IPS-NIHi11 (cell line): ENCODE measurements at places on chromosomes 6 and 20.
A peak's percentile ranks its signal among the peaks of the same experiment; 100 is the strongest.

DNA sequence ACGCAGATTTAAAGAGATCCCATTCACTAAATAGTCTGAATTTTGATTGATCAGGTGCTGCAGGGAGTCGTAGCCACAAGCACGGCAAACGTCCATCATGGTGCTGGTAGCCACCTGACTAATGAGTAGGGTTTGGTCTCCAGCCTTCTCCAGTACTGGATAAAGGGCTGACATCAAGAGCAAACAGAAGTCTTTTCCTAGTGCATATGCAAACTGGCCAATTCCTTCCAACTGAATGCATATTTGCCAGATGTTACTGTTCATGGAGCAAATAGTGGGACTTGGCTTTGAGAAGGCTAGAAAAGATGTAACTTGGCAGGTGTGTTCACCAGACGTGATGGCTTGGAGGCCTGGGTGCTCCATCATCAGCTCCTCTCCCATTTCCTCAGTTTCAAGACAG lies 21.6 kb downstream of the TTI1 start:
- no peak for DNase-seq

DNA sequence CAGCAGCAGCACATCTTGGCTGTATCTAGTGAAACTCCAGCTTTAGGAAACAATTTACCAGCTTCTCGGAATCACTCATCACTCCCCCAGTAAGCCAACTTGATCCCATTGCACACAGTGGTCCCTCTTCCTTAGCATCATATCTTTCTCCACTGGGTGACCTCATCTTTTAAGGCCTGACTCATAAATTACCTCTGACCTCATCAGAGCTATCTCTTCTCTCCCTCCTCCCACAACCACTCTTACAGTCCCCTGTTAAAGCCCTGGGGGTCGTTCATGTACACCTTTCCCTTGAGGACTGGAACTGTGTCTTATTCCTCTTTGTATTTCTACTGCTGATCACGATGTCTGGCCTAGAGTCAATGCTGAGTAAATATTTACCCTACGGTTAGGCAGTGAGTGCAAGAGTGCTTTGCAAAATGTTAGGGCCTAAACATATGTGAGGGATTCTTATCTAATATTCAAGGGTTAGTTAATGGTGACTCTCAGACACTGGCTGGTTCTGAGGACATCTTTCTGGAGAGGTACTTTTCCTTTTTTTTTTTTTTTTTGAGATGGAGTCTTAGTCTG lies 187.2 kb downstream of the LRFN2 start:
- no peak for DNase-seq

GRCh38 chr6:1708122-1708521 lies 98.4 kb downstream of the FOXC1 start:
- peak; percentile 35 for DNase-seq

- DNase-seq, result no peak
Observed at GRCh38 chr6:13818341-13818740, 4.0 kb upstream of the MCUR1 start.

- DNase-seq, result peak; percentile 8
Observed at GRCh38 chr6:93120154-93120742, 299.1 kb downstream of the EPHA7 start.

GRCh38 chr20:9402141-9402540 lies 112.2 kb upstream of the LAMP5 start:
- DNase-seq, result no peak

DNA sequence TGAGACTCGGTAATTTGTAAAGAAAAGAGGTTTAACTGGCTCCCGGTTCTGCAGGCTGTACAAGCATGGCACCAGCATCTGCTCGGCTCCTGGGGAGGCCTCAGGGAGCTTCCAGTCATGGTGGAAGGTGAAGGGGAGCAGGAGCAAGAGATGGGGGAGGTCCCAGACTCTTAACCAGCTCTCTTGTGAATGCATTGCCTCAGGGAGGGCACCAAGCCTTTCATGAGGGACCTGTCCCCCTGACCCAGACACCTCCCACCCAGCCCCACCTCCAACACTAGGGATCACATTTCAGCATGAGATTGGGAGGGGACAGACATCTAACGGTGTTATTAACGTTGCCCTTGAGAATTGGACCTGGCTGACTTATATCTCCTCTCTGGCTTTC lies 68.6 kb downstream of the PTPN1 start:
- no peak for DNase-seq

- DNase-seq, result no peak
Observed at GRCh38 chr6:10678456-10678855, 16.0 kb downstream of the C6orf52 start.

GRCh38 chr6:2547355-2547754 lies 203.4 kb downstream of the MYLK4 start:
- DNase-seq, result no peak

DNA sequence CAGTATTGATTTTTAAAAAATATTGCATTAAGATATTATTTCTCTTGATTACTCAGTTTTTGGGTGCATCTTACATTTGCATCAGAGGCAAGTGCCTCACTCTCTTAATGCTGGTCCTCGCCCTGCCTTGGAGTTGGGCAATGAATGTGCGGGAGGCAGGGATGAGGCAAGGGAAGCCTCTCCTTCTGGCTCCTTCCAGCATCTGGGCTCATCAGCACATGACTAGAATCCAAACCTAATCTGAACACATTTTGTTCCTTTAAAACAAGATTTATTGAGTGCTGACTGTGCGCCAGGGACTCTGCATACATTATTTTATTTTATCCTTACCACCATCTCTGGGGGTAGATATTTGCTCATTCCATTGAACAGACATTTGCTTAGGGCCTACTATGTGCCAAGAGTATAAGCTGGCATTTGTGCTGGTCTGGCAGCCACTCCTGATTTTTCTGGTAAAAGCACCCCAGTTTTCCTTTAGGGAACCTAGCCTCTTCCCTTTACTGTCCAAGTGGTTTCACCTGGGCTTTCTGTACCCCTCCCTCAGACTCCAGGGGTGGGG lies 71.9 kb upstream of the ZNFX1 start:
- no peak for DNase-seq

GRCh38 chr20:20292472-20292871 lies 75.4 kb upstream of the INSM1 start:
- DNase-seq, result no peak

DNA sequence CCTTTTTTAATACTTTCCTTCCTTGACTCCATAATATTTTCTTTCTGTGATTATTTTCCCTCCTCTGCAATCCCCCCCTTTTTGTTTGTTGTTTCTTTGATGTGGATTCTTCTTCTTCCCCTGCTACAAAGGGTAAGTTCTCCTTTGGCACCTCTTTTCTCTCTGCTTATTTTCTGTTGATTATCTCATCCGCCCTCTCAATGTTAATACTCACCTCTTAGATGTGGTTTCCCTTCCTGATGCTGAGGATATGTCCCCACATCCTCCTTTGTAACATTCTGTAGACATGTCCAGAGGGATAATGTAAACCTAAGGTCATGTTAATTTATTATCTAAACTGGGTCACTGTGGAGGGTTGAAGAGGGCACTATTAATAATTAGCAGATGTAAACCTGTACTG lies 17.7 kb downstream of the FLRT3 start:
- no peak for DNase-seq

- no peak for DNase-seq
Observed at GRCh38 chr20:63782051-63782471, 42.5 kb downstream of the SLC2A4RG start.

GRCh38 chr6:56055081-56055704 lies 179.8 kb upstream of the BMP5 start:
- no peak for DNase-seq

GRCh38 chr6:154370545-154370944 lies 13.9 kb upstream of the IPCEF1 start:
- DNase-seq, result peak; percentile 29

DNA sequence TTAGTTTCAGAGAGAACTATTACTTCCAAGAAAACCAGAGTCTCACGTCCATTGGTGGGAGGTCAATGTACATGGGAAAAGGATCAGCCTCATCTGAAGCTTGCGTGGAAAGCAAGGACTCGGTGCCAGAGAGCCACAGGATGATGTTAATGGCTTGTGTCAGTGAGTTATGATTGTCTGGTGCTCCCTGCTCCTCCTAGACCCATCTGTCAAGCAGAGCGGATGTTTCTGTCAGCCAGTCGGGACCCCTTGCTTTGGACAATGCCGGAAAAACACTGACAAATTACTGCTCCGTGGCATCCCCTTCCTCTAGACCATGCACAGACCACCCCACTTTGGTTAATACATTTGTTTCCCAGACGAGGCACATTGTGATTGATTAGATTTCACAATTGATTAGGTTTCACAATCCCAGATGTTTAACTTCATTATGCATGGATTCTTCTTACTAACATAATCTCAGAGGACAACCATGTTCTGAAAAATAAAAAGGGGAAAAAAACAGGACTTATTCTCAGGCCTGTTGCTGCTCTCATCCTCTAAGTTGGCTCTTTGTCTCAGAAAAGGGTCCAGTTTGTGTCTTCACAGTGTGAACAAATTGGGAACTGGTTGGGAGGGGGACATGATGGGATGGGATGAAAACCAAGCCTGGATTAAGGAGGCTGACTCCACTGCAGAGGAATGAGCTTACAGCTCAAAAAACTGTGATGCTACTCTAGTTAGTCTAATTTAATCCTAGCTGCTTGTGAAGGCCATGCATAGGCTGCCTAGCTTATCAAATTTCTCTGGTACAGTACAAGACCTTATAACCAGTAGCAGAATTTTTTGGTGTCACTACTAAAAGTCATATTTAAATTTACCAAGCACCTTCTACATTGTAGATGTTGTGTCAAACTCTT lies 51.9 kb downstream of the UNC5CL start:
- DNase-seq, result no peak

GRCh38 chr6:126718600-126719327 lies 378.8 kb downstream of the CENPW start:
- DNase-seq, result no peak

DNA sequence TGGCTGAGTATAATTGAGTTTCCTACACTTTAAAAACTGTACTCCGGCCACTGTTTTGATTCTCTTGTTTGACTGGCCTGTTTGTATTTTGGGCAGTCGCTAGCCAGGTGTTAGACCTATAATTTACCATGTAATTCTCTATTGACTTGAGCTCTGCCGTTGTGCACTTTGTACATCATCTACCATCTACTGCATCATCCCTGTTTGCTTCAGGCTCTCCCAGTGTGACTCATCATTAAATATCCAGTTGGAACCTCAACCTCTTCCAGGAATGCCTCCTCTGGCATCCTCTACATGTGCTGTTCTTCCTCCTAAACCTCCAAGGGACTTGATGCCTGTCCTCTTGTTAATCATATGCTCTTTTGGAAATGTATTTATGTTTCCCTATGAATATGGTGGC lies 72.3 kb downstream of the FARS2 start:
- DNase-seq, result no peak

DNA sequence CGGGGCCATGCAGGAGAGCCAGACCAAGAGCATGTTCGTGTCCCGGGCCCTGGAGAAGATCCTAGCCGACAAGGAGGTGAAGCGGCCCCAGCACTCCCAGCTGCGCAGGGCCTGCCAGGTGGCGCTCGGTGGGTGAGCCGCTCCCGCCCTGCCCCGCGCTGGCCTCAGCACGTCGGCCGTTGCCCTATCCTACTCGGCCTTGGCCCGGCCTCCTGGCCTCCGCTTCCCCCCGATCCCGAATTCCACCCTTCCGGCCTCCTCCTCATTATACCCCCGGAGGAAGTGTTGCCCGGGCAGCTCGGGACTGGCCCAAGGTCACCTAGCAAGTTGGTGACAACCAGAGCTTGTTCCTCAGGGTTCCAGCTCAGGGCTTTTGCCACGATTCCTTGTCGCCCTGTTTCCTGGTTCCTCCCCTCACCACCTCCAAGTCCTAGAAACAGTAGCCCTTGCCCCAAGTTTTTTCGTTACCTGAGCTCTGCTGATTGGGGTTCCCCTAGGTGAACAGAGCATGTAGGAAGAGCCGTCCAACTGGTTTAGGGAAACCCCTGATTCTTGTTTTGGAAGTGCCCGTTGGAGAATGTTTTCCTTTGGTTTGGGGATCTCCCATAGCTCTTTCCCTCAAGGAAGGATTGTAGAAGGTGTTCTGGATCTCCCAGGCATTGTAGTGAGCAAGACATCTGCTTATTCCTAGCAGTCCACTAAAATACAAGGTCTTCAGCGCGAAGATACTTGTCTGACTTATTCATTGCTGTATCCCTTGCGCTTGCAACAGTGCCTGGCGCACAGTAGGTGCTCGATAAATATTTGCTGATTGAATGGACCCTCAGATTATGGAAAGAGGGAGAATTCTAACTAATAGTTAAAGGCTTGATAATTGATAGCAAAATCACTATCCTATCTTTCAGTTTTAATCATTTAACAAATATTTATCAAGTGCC lies 641 bp downstream of the ARFGEF2 start:
- peak; percentile 85 for DNase-seq

DNA sequence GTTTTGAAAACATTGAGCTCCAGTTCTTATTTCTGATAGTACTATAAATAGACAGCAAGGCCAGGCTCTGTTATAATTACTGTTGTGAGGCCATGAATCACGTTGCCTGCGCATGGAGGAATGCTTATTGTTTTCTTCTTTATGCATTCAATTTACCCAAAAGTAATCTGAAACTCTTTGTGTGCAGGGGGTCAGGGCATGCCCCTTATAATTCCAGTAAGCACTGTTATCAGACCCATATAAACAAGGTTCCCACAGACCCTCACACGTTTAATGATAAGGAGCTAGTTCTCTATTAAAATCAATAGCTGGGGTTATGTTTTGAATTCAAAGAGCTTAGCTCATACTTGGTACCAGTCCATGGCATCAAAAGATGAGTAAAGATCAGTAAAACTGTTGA lies 174.8 kb upstream of the ARG1 start:
- no peak for DNase-seq

DNA sequence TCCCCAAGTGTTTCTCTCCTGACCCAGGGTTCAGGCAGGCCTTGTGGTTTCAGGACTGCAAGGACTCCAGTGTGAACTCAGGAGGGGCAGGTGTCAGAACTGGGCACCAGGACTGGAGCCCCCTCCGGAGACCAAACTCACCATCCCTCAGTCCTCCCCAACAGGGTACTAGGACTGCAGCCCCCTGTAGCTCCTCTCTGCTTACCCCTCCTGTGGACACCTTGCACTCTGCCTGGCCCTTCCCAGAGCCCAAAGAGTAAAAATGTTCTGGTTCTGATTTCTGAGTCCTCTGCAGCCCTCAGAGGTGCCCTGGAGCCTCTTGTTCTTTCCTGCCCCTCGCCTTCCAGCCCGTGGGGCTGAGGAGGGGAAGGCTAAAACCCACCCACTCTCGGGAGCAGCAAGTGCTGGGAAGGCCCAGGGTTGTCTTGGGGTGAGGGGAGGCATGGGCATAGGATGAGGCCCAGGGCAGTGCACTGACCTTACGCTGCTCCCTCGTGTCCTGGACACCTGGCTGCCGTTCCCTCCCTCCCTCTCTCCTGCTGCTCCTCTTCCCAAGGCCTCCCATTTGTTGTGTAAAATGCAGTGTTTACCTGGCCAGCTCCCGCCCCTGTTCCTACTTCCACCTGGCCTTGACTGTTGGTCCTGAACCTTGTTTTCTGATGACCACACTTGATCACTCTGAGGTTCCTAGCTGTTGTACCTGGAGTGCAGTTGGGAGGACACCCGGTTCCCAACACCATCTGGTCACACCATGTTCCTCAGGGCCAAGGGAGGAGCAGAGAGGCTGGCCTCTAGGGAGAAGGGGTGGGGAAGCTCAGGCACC lies 9.9 kb downstream of the CNPY3 start:
- DNase-seq, result no peak

GRCh38 chr6:52557389-52558265 lies 19.2 kb downstream of the TRAM2 start:
- peak; percentile 29 for DNase-seq
